ELF-1 (cell line): ENCODE measurements at places on chromosomes 3 and 15.
A peak's percentile ranks its signal among the peaks of the same experiment; 100 is the strongest.

DNA sequence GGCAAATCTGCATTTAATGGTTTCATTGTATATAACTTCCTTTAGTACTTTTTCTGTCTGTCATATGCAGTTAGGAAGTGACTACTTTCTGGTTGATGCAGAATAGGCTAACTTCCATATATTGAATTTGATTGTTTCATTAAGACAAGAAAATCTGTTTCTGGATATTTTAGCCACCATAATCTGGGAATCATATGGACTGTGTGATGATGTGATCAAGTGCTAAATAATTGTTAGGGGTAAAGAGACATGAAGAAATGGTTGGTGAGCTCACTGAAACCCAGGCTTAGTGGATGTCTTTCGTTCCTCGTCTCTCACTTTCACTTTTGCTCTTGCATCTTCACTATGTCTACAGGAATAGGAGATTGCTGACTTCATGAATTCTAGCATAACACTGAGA is 3.5 kb upstream of the MNS1 start:
- no peak for DNase-seq

DNA sequence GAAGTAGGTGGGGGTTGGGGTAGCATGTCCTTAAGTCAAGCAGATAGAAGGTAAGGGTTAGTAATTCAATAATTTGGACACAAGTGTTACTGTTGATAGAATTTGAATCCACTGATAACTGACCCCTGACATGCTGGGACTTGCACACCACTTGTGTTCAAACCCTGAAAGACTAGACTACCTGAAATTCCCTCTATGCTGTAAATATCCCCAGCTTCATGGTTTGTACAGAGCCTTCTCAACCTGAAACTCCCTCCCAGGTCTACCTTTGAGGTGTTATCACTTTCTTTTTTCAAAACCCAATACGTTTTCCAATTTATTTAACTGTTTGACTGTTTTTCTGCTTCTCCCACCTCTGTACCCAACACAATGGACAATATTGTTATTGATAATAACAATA is 459.6 kb downstream of the NLGN1 start:
- no peak for DNase-seq

DNA sequence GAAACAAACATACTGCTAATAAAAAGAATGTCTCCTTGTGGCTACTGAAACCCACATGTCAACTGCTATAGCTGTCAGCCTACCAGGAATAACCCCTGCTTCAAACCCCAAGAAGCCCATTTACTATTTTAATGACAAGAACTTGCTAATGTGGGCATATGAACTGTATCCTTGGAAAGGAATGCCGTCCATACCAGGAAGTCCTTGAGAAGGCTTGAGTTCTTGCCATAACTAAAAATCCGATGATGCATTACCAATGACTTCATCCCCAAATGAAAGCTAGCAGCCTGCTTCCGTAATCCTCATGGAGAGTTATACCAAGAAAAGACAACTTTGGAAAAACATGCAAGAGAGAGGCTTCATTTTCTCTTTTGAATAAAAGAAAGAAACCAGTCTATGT is 34.8 kb downstream of the MINDY4B start:
- no peak for DNase-seq

DNA sequence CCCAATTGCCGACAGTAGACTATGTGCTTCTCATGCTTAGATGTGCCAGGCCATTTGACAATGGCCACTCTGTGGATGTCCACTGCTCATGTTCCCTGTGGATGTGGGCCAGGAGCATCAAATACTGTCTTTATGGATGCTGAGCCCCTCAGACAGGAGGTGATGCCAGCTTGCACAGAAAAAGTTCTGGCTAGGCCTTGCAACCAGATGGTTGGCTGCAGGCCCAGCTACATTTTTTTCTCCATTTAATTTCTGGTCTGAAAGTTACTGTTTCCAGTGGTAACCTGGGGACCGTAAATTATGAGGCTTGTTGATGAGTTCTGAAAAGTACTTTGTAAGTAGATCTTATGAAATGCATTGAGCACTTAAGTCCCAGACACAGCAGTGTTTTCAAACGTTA is 228.5 kb downstream of the CHL1 start:
- DNase-seq, result no peak

- DNase-seq, result peak; percentile 37
Measured at GRCh38 chr15:25939122-25939521, 76.0 kb upstream of the ATP10A start.

DNA sequence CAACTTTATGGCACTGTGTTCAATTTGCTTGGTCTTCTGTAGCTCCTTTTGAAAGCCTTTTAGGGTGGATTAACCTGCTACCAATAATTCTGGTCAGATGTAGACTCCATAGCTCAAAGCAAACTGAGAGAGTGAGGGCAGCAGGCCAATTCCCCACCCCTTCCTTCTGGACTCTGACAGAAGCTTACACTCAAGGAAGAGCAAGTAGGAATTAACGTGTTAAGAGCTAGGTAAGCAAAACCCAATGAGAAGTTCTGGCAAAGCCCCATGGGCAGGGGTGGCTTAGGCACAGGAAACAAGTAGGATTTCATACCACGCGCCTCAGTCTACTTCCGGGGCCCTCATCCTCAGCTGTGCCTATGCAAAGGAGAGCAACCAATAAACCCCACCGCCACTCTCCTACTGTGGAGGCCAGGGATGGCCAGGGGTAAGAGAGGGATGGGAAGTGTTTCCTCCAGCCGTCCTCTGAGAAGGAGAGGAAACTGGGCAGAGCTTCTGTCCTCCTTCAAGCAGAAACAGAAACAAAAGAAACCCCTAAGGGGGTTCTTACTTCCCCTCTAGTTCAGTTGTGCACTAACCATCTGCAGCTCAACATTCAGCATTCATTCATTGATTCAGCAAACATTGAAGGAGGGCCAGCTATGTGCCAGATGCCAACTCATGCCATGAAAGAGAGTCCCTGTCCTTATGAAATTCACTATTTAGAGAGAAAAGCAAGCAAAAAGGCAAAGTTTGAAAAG is 12.6 kb downstream of the CCR5 start:
- DNase-seq, result no peak

DNA sequence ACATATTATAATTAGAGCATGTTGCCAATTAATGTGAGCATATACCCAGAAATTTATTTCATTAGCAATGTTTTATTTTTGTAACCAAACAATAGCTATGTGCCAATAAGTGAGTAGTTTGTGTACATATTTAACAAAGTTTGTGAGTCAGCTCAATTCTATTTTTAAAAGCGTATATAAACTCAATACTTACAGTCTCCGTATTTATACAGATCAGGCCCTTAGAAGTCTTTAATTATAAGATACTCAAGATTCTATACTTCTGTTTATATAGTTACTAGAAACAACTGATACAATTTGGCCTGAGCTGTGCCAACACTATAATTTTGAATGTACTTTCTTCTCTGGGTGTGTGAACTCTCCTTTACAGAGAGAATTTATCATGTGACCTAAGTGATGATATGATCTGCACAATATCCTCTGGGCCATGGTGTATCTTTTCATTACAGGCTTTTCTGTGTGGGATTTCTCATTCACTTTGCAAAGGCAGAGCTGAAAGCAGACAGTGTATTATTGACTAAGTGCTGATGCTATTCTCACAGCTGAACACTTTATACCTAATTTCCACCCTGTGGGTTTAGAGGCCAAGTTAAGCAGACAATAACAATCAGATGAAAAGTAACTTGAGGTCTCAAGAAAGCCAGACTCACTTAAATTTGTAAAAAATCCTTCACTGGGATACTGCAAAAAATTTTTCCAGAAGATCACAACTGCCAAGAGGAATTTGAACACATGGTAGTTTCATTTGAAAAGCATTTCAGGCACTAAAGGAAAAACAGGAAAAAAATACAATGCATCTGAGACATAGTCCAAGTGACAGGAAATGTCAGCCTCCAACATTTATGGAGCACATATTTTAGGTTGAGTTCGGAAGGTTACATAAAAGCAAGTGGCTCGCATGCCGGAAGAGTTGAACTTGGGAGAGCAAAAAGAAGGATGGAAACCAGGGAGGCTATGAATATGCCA is 277.9 kb upstream of the SEMA6D start:
- no peak for DNase-seq

DNA sequence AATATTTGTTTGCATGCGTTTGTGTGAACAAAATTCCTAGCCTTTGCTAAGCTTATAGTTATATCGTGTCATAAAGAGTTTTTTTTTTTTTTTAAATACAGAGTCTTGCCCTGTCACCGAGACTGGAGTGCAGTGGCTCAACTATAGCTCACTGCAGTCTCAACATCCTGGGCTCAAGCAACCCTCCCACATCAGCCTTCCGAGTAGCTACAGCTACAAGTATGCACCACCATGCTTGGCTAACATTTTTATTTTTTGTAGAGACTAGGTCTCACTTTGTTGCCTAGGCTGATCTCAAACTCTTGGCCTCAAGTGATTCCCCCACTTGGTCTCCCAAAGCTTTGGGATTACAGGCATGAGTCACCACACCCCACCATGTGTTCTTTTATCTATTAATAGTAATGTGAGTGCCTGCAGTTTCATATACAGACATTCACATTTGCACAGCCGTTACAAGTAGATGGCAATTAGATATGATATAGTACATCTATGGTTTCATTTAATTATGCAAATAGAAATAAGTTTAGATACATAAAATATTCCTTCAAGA is 848.6 kb downstream of the PDCD6IP start:
- DNase-seq, result no peak

- DNase-seq, result peak; percentile 78
Measured at GRCh38 chr3:34683851-34684250, 885.4 kb downstream of the PDCD6IP start.

DNA sequence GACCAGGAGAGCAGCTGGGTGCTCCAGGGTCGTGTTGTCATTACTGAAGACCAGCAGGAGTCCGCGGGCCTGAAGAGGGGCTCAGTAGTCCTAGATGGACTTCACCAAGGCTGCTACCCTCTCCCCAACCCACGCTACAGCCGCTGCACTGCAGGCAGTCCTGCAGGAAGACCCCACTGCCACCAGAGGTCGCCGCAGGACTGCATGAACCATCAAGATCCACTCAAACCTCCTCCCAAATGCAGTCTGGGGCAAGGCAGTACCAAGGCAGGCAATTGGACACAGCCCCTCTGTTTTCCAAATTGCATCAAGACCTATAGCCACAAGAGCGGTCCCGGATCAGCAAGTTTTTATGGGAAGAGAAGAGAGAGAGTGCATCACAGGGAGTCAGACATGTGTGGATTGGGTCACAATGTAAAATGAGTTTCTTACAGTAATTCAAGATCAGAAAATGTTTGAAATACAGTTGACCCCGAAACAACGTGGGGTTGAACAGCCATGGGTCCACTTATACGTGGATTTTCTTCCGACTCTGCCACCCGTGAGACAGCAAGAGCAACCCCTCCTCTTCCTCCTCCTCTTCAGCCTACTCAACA is 46.7 kb downstream of the DZIP1L start:
- DNase-seq, result peak; percentile 91

GRCh38 chr15:31517711-31518110 is 191.1 kb downstream of the KLF13 start:
- no peak for DNase-seq

DNA sequence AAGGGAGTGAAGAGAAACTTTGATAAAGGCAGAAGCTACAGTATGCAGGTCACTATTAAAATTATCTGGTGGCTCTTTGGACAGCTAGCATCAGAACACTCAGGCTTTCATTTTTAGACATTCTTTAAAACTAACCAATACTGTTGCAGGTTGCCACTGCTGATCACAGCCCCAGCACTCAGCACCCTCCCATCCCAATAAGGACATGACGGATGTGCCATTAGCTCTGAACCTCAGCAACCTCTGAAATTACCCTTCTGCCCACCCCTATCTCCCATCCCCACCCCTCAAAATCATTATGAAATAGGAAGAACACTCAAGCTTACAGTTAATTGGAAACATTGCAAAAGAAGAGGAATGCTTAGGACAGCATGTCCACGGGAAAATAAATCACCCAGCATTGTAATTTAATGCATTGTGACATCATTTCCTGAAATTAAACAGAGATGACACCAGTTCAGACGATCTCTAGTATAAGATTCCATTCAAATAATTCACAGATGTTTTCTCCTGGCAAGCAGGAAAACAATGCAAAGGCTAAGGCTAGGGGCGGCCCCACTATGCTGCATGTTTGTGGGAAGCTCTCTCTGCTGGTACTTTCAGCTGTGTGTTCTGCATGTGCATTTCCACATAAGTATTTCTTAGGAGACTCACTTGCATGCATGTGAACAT is 71.6 kb downstream of the MEIS2 start:
- DNase-seq, result no peak

DNA sequence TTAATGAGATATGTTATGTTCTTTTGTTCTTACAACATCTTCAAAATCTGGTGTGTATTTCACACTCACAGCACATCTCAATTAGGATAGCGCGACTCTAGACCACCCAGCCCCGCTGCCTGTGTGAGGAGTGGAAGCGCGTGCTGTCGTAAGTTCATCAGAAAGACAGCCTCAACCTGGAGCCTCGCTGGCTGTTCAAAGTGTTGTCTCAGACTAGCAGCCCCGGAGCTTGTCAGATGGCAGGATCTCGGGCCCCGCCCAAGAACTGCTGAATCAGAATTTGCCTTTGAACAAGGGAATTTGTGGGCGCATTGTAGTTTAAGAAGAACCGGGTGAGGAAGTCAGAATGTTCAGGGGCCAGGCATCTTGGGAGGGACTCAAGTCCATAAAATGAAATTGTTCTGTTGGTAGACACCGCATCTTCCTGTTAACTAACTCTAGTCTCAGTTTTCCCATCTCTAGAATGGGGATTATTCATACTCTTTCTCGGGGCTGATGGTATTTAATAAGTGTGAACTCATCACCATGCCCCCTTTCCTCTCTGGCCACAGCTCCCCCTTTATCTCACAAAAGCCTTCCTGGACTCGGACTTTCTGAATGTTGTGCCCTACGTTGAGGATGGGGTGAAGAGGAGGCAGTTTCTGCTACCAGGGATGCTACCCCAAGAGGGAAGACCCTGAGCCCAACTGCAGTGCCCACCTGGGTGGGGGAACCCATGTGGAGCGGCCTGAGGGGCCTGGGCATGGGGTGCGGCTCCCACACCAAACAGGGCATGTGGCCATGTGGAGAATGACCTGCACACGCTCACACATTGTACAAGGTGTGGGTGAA is 40.4 kb downstream of the BHLHE40 start:
- peak; percentile 44 for DNase-seq

DNA sequence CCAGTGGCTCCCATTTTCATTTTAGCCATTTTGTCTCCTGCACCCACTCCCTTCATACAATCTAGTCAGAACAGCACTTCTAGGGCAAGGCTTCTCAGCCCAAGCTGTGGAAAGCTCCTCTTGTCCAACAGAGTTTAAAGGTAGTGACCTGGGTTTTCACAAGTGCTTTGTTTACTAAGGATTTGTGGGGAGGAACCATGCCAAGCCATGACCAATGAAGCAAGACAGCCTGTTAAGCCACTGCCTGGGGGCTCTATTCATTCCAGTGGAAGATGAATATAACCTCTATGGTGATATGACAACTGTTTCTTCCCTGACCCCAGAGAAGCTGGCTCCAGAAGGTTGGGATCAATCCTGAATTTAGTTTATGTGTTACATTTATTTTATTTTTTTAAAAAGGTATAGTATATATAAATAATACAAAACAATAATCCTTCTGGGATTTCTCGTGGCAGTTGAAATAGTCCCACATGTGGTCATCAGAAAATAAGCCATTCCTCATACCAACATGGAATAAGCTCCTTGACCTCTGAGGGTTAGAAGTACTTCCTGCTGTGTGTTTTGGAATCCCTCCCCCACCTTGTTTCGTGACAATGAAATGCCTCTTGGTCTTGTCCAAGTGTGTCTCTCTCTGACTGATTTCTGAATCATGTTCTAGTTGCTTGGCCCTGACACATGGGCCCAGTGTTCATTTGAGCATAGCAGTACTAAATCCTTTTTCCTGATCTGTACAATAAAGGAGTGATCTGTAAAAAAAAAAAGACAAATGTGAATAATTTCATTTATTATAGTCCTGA is 13.3 kb upstream of the THUMPD3 start:
- DNase-seq, result no peak
